ENCODE measurements at places on chromosomes 4 and X.

DNA sequence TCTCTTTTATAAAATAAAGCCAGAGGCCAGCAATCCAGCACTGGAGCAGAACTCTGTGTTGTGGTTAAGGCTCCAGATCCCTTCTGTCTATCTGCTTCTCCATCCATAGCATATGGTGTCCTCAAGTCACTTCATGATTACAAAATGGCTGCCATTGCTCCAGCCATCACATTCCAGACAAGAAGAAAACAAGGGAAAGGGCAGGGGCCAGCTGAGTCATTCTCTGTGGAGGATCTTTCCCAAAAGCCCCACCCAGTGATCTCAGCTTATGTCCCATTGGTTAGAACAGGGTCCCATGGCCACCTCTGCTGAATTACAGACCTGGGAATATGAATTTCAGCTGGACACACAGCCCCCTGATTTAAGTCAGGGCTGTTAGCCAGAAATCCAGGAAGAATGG is 34.1 kb upstream of the MAN2B2 start:
- no peak for DNase-seq

- no peak for DNase-seq
Measured at GRCh38 chrX:9132036-9132638, 98.2 kb upstream of the FAM9B start.

DNA sequence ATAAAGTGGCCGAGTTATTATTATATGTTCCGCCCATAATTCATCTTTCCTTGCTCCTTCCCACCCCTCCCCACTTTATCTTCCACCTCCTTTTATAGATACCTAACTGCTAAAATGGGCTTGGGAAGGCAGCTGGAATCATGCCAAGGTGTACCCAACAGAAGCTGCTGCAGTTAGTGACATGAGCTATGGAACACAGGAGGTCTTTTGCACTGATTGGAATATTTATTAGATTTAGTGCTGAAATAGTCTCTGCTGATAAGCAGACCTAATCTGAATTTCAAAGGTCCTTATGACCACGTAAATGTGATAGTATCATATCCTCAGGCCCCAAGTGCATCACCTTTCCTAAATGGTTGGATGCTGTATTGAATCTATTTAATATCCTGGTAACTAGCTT is 64.9 kb downstream of the HMGB2 start:
- DNase-seq: no peak

DNA sequence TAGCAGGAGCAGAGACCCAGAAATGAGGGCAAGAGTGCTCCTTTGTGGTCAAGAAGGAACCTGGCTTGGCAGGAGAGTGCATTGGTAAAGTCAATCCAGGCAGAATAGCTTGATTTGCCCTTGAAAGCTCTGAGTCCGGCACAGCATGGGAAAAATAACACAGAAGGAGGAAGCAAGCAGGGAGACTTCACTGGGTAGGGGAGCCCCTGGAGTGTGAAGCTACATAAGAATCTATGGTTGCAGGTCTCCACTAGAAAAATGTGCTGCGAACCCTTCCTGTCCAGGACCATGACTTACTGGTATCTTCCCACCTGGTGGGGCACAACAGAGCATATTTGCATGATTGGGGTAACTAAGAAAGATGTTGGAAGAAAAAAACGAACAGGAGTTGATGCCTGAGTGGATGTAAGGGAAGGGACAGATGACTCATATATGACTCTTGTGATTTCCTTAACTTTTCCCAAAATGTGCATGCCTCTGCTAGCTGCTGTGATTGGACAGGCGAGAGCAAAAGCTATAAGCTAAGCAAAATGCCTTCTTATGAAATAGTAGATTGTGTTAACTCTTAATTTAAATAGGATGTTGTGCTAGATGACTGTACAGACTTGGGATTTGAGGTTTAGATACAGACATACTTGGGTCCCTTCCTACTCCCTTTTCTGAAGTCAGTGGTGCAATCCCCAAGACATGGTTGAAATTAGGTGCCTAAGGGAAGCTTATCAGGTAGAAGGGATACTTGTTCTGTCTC is 3.3 kb downstream of the IL13RA1 start:
- DNase-seq: no peak

DNA sequence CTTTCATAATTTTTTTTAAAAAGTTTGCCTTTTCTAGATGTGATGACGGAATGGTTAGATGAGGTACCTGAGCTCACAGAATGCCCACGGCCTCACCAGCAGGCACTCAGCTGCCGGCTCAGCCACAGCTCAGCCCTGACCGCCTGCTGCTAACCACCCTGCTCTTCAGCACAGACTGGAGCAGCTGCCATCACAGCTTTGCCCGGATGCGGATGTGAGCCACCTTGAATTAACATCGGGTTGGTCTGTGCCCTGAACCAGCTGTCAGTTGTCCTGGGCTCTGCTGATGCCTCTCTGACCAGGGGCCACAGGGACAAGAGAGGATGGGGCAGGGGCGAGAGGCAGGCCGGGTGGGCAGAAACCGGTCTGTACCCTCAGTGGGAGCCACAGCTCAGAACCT is 93.3 kb downstream of the HMX1 start:
- no peak for DNase-seq

- no peak for DNase-seq
Measured at GRCh38 chrX:126489116-126489695, 63.4 kb downstream of the DCAF12L1 start.

GRCh38 chr4:124708517-124709300 is 3.8 kb downstream of the ANKRD50 start:
- no peak for DNase-seq

- no peak for DNase-seq
Measured at GRCh38 chrX:132119283-132119682, 8.5 kb downstream of the FRMD7 start.

DNA sequence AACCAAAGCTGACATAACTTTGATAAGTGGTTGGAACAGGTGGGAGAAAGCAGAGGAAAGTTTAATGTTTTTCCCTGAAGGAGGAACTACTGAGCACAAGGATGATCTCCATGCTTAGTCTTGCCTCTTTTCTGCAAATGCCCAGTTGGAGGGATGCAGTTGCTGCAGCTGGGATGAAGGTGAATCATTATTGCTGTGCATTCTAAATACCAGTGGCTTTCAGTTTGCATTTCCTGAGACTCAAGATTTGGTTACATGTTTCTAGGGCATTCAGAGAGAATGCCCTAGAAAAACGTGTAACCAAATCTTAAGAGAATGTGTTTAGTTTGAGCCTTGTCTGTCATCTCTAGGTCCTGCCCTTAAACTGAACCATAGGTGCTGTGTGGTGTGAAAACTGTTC is 42.2 kb downstream of the METTL14 start:
- DNase-seq: no peak

GRCh38 chr4:132513491-132513890 is 635.6 kb upstream of the PCDH10 start:
- no peak for DNase-seq

DNA sequence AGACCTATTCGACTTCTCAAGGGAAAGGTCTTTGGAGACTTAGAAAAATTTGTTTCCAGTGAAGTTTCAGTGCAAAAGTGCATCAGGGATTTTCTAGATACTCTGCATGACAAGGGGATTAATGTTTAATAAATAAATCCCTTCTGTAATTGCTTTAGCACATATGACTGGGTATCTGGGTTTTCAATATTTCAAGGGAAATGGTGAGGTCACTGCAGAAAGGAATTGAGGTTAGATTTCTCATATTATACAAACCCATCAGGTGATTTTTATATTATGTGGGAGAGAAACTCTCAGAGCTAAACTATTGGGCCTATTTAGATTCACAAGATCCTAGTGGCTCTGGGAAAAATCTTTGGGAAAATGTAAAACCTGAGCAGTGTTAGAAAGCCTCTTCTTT is 48.3 kb upstream of the SLC4A4 start:
- DNase-seq: no peak
